Caco-2 (cell line): ENCODE measurements at places on chromosomes 11 and 22. TPM values are rescaled to one million over a fixed set of nuclear protein-coding genes. Genes with fewer than 3 reads are reported as not detected.

Gene GAB4
- not detected in 2 replicates for total RNA-seq

- DNase-seq, result no peak
- no peak overlapping the region for H3K4me3 ChIP-seq
- H3K27me3 ChIP-seq, result no peaks in the 10 kb centered on the region
- peaks cover 35% of the 10 kb centered on the region for H3K4me1 ChIP-seq
Observed at GRCh38 chr22:42275970-42276369, 5.5 kb upstream of the TCF20 start.

Gene HEPHL1
- not detected in 2 replicates for total RNA-seq

DNA sequence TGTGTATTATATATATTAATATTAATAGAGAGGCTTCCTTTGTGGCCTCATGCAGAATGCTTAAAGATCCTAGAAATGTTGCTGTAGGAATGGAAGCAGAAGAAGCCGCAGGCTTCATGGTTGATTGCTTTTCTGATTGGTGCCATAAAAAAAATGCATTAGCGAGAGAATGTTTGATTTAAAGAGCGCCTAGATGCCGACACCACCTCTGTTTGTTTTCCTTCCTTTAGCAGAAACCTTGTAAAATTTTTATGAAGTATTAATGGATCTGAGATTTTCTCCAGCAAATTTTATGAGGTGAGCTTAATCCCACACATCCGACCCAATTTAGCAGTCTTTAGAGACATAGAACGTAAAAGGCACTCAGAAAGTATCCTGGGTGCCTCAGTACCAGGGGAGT is 587.5 kb downstream of the NTM start:
- no peaks in the 10 kb centered on the region for H3K36me3 ChIP-seq
- H3K4me3 ChIP-seq, result no peak overlapping the region
- DNase-seq, result no peak
- H3K27ac ChIP-seq, result no peak overlapping the region

GRCh38 chr22:25919452-25919851 is 177.5 kb downstream of the MYO18B start:
- H3K4me3 ChIP-seq, result no peak overlapping the region
- H3K4me1 ChIP-seq, result no peaks in the 10 kb centered on the region
- H3K27ac ChIP-seq, result no peak overlapping the region
- DNase-seq, result no peak
- H3K27me3 ChIP-seq, result no peaks in the 10 kb centered on the region
- no peaks in the 10 kb centered on the region for H3K36me3 ChIP-seq

DNA sequence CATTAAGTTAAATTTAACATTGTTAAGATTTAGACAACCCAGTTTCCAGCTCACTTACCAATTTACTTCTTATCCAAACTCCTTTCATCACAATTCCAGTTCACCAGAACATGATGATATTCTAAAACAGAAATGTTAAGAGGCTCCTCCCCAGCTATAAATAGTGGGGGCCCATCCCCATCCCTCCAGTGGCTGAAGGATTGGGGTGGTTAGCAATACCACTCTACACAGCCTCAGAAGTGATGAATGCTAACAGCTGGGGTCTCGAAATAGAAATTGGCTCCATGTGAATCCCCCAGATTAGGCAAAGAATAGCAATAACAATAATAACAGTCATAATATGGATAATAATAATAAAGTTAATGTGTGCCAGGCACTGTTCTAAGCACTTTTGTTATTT is 97.9 kb upstream of the NCAM1 start:
- no peaks in the 10 kb centered on the region for H3K4me1 ChIP-seq
- no peak overlapping the region for H3K4me3 ChIP-seq
- no peaks in the 10 kb centered on the region for H3K36me3 ChIP-seq

DNA sequence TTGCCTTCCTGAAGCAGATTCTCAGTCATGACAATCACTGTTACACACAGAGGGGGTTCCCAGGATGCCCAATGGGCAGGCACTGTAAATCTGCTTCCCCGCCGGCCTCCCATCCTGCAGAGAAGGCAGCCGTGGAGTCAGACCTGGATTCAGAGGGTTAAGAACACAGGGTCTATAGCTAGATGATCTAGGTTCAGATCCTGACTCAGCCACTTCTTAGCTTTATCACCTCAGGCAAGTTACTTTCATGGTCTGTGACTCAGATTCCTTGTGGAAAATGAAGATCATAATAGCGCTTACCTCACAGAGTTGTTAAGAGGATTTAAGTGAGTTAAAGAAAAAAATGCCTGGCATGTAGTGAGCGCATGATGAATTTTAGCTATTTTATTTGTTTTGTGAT is 95.9 kb downstream of the TIMP3 start:
- no peak overlapping the region for H3K4me3 ChIP-seq
- no peak for DNase-seq
- H3K27ac ChIP-seq, result no peak overlapping the region
- H3K36me3 ChIP-seq, result no peaks in the 10 kb centered on the region
- peaks cover 7% of the 10 kb centered on the region for H3K4me1 ChIP-seq
- no peaks in the 10 kb centered on the region for H3K27me3 ChIP-seq

DNA sequence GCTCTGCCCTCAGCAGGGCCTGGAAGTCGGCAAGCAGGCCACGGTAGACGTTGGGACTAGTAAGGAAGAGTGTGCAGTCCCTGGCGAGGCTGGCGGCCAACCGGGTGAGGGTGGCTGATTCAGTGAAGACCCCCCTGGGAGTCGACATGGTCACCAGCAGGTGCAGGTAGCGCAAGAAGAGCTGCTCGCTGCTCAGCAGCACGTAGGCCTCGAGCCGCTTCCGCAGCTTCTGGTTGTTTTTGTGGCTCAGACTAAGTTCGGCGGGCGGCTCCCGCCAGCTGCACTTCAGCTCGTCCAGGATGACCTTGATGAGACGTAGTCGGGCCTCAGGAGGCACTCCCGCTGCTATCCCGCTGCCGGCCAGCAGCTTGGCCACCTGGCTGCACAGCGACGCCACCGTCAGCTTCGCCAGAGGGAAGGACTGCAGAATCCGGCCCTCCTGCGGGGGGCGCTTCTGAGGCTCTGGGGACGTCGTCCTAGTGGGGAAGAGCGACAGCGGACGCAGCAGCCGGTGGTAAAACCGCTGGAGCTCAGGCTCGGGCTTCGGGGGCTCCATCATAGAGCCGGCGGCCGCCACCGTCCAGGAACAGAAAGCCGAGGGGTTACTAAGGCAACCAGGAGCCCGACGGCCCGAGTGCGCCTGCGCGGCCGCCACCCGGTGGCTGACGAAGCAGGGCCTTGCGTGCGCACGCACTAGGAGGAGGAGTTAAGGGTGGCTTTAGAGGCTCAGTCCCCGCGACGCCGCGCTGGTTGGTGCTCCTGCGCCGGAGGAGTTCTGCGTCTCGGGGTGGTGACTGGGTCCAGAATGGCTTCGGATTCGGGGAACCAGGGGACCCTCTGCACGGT is at the start of the genes CCDC87 and CCS:
CCDC87 (minus strand) TSS at position 607 of the 846 bp plus-strand sequence; CDS start at position 559, 48 bp downstream.
CCS (plus strand) TSS at position 729 of the 846 bp plus-strand sequence; CDS start at position 806, 77 bp downstream.
- peaks cover 23% of the 10 kb centered on the region for H3K4me1 ChIP-seq
- H3K36me3 ChIP-seq, result no peaks in the 10 kb centered on the region; the same call in 1 of the 2 replicates
- H3K4me3 ChIP-seq, result peak within 1 kb of the TSS; percentile 68
- H3K27me3 ChIP-seq, result no peaks in the 10 kb centered on the region

Gene NEFH
- not detected in 2 replicates for total RNA-seq

Gene SEC14L6
- total RNA-seq, result 0.14 TPM in 1 of 2 replicates, not detected in the other

GRCh38 chr11:86571273-86571948 is 101.0 kb downstream of the ME3 start:
- H3K36me3 ChIP-seq, result no peaks in the 10 kb centered on the region
- H3K27ac ChIP-seq, result peak overlapping the region; percentile 2
- DNase-seq, result peak; percentile 93
- peaks cover 32% of the 10 kb centered on the region for H3K4me1 ChIP-seq
- H3K27me3 ChIP-seq, result no peaks in the 10 kb centered on the region

GRCh38 chr11:31809541-31809856 is 1.6 kb downstream of the PAX6 start:
- H3K27me3 ChIP-seq, result peaks cover 22% of the 10 kb centered on the region
- DNase-seq, result no peak
- no peak overlapping the region for H3K4me3 ChIP-seq
- H3K36me3 ChIP-seq, result no peaks in the 10 kb centered on the region; the same call in 1 of the 2 replicates

- H3K27me3 ChIP-seq, result no peaks in the 10 kb centered on the region
- peaks cover 1% of the 10 kb centered on the region for H3K4me1 ChIP-seq
- no peak overlapping the region for H3K27ac ChIP-seq
- H3K36me3 ChIP-seq, result peaks cover 1% of the 10 kb centered on the region; the same call in 1 of the 2 replicates
Observed at GRCh38 chr22:24414523-24414922, 12.9 kb upstream of the ADORA2A start.

DNA sequence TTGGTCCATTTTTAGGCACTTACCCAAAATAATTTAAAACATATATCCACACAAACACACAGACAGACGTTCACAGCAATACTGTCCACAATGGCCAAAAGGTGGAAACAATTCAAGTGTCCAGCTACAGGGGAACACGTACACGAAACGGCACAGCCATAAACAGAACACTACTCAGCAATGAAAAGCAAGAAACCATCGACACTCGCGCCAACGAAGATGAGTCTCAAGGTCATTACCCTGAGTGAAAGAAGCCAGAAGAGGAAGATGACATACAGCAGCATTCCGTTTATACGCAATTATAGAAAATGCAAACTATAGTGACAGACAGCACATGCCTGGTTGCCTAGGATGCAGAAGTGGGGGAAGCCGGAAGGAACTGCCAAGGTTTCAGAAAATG is 13.4 kb upstream of the COMT start:
- no peaks in the 10 kb centered on the region for H3K27me3 ChIP-seq
- H3K36me3 ChIP-seq, result no peaks in the 10 kb centered on the region
- H3K27ac ChIP-seq, result peak overlapping the region; percentile 20
- no peak overlapping the region for H3K4me3 ChIP-seq

DNA sequence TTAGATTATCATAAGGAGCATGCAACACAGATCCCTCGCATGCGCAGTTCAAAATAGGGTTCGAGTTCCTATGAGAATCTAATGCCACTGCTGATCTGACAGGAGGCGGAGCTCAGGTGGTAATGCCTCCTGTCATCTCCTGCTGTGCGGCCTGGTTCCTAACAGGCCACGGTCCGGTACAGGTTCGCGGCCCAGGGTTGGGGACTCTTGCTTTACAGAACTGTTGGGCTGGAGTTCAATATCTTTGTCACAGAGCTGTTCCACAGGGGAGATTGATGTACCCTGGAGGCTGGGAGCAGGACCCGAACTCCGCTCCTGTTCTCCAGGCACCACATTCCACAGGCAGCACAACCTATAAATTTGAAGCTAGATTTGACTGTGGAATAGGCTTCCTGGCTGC is 358.1 kb upstream of the NARS2 start:
- no peak overlapping the region for H3K4me3 ChIP-seq
- H3K27ac ChIP-seq, result no peak overlapping the region
- H3K27me3 ChIP-seq, result no peaks in the 10 kb centered on the region; the same call in 1 of the 2 replicates
- no peak for DNase-seq
- H3K4me1 ChIP-seq, result no peaks in the 10 kb centered on the region

Gene UPK2
- 1.8 and 3.5 TPM in 2 replicates for total RNA-seq

Gene ACRV1
- total RNA-seq, result not detected in 2 replicates

GRCh38 chr11:94790197-94790596 is 22.0 kb downstream of the AMOTL1 start:
- no peak for DNase-seq
- peak overlapping the region; percentile 6 for H3K27ac ChIP-seq
- no peak overlapping the region for H3K4me3 ChIP-seq
- peaks cover 62% of the 10 kb centered on the region for H3K4me1 ChIP-seq
- H3K36me3 ChIP-seq, result no peaks in the 10 kb centered on the region; the same call in none of the 2 replicates

GRCh38 chr22:50529897-50530579 is at the start of gene TYMP:
TYMP (minus strand) TSS chr22:50530012; CDS start chr22:50529709, 303 bp downstream.
- no peaks in the 10 kb centered on the region for H3K27me3 ChIP-seq
- H3K36me3 ChIP-seq, result no peaks in the 10 kb centered on the region
- H3K4me3 ChIP-seq, result peak within 1 kb of the TSS; percentile 68
- H3K4me1 ChIP-seq, result peaks cover 37% of the 10 kb centered on the region

- H3K27me3 ChIP-seq, result no peaks in the 10 kb centered on the region
- no peak overlapping the region for H3K27ac ChIP-seq
- no peaks in the 10 kb centered on the region for H3K4me1 ChIP-seq
- DNase-seq, result no peak
- no peaks in the 10 kb centered on the region for H3K36me3 ChIP-seq
Observed at GRCh38 chr11:4076774-4077173, 17.8 kb upstream of the RRM1 start.

- H3K27me3 ChIP-seq, result no peaks in the 10 kb centered on the region
- no peak overlapping the region for H3K4me3 ChIP-seq
- no peak for DNase-seq
- no peaks in the 10 kb centered on the region for H3K36me3 ChIP-seq
- H3K4me1 ChIP-seq, result peaks cover 4% of the 10 kb centered on the region; the same call in 1 of the 2 replicates
- H3K27ac ChIP-seq, result no peak overlapping the region
Observed at GRCh38 chr22:29204455-29205183, 1.1 kb upstream of the EMID1 start.

GRCh38 chr22:27632451-27633295 is 168.9 kb downstream of the MN1 start:
- peaks cover 15% of the 10 kb centered on the region for H3K4me1 ChIP-seq
- no peaks in the 10 kb centered on the region for H3K27me3 ChIP-seq
- no peak for DNase-seq
- no peak overlapping the region for H3K27ac ChIP-seq

Gene RIMBP3B
- not detected in 2 replicates for total RNA-seq

DNA sequence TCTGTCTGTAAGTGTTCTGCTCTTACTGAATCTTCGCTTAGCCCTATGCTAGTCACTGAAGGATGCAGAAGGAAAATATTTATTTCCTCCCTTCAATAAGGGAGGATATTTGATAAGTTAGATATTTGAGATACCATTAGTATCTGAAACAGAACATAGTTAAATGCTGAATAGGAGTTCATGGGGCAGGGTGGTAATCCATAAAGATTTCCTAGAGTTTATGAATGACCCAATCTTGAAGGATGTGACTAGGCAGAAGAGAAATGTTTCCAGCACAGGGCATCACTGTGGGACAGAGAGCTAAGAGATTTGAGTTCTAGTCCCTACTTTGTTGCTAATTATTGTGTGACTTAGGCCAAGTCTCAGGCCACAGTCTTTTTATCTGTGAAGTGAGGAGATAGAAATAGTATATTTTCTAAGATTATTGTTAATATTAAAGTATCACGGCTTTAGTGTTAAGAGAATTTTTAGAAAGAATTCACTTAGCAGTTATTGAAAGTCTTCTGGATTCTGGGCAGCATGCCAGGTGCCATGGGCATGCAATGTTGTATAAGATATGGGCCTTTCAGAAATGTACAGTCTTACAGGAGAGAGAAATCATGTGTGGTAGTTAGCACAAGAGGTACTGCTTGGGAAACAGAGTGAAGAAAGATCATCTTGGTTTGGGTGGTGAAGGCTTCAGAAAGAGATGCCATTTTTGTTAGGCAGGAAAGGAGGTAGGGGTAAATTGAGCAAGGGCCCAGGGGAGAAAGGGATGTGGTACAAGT is 24.0 kb downstream of the SWAP70 start:
- no peak overlapping the region for H3K4me3 ChIP-seq
- no peak for DNase-seq
- H3K27ac ChIP-seq, result no peak overlapping the region
- no peaks in the 10 kb centered on the region; the same call in 1 of the 2 replicates for H3K36me3 ChIP-seq
- H3K27me3 ChIP-seq, result no peaks in the 10 kb centered on the region

DNA sequence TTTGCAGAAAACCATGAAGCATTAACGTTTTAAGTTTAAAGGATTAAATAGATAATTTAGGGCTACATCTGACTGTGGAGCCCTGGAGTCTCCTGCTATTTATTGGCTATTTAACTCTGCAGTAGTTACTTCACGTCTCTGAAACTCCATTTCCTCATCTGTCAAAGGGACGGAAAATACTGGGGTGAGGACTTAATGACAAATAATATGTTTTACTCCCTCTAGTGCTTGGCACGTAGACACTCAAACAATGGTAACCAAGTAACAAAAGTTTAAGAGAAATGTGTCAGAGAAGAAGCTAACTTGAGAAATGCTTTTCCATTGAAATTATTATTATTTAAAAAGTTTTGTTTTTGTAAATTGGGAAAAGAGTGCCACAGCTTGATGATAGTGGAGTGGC is 130.7 kb upstream of the RCN1 start:
- no peak overlapping the region for H3K27ac ChIP-seq
- no peak overlapping the region for H3K4me3 ChIP-seq
- DNase-seq, result no peak
- H3K36me3 ChIP-seq, result no peaks in the 10 kb centered on the region
- no peaks in the 10 kb centered on the region for H3K27me3 ChIP-seq
